ENCODE measurements at places on chromosomes 2 and 18. TPM values are rescaled to one million over a fixed set of nuclear protein-coding genes. Genes with fewer than 3 reads are reported as not detected.

The LDLRAD4 gene
- total RNA-seq: 21.0 TPM

The PDE1A gene
- total RNA-seq: 4.8 TPM

The YPEL5 gene
- 14.2 TPM for total RNA-seq

The DHRS9 gene
- not detected for total RNA-seq

The GAL3ST2 gene
- not detected for total RNA-seq

The PLCL1 gene
- 14.3 TPM for total RNA-seq
